Stimulated activated CD4-positive, alpha-beta T cell treated with anti-CD3 and anti-CD28 coated beads, Interleukin-2, amount 100 ng/mL, for 48 hours (primary cell): ENCODE measurements at places on chromosomes 6 and 20.

DNA sequence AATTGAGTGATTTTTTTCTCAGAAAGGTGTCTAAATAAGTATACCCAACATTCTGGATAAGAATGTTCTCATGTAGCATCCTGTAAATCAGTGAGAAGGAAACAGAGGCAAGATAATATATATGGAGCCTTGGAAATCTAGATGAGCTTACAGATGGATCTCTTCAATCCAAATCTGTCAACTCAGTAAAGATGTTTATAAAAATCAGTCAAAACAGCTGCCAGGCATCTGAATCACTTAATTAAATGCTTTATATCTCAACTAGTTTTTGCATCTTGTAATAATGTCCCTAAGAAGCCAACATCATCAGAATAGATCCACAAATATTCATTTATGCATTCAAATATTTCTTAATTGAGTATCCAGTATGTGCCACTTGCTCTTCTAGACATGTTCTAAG is 300.2 kb downstream of the KHDC1L start:
- DNase-seq, result no peak

- DNase-seq, result peak; percentile 59
Measured at GRCh38 chr20:63183422-63184146, 32.3 kb downstream of the YTHDF1 start.

GRCh38 chr6:42250274-42250931 is 32.7 kb upstream of the MRPS10 start:
- no peak for DNase-seq

DNA sequence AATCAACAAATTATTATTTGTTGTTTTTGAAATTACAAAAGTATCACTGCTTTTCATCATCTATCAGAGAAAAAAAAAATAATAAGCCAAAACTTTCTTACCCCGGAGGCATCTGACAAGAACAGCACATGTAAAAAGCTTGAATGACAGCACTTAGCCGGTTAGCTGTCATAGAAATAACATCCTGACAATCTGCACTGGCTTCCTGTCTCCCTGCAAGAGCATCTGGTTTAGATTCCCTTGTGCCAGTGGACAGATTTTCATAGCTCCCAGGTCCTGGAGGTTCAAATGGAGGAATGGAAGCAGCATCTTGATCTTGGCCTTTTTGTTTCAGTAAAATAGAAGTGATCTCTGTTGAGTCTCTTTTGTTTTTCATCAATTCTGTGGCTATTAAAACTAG is 74.8 kb downstream of the HACE1 start:
- DNase-seq, result no peak

- no peak for DNase-seq
Measured at GRCh38 chr6:54624779-54625178, 221.8 kb upstream of the FAM83B start.

GRCh38 chr6:25035512-25036435 is 100.0 kb upstream of the RIPOR2 start:
- no peak for DNase-seq

DNA sequence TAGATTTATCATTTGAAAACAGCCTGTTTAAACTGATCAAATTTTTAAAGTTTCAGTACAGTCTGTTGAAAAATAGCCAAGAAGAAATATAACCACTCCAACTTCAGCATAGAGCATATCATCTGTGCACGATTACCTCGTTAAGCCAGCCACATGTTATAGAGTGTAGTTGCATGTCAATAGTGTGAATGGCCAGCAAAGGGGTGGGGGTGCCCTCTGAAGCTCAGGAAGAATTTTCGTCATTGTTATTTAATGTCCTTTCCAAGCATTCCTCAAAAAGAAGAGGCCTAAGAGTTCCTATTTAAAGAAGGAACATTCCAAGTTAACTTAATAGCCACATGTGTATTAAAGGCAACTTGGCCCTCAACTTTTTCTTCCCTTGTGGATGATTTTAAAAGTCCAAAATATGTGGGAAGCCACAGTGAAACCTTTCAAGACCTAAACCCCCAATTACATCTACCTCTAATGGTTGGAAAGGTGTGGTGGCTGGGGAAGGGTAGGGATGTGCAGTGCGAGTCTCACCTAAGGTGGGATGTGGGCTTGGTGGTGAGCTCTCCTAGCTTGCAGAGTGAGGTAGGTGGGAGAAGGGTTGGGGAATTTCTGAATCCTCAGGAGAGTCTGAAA is 1.8 kb upstream of the CCN2 start:
- DNase-seq, result no peak

DNA sequence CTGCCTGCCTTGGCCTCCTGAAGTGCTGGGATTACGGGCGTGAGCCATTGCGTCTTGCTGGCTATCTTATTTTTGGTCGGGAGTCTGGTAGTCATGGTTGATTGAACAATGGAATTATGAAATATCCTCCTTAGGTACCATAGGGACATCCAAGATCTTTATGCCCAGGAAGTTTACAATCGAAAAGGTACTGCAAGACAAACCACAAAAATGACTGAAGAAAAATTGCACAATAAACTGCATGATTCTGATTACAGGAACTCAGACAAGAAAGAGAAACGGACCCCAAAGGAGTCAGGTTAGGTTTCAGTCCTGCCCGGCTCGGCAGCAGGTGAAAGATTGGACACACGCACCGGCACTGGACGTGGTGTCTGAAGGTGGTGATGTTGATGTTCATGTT is 5.3 kb downstream of the SLC26A8 start:
- no peak for DNase-seq

GRCh38 chr6:37302086-37302686 is 44.2 kb upstream of the TMEM217 start:
- no peak for DNase-seq

GRCh38 chr20:64065974-64066343 is 3.0 kb downstream of the TCEA2 start:
- DNase-seq, result peak; percentile 42

DNA sequence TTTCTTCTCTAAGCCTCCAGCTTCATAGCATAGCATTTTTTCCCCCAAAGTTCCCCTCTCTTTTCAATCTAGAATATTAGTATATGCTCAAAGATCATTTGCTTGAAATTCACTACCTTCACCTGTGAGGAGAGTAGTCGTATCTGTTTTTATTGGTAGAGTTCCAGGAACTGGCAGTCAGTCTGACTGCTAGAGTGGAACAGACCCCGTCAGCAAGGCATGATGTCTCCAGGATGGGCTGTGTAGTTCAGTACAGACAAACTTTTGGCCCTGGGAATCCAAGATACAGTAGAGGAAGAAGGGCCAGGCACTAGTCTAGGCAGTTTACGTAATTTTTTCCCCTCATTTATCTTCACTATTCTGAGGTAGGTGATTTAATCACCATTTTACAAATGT is 29.1 kb downstream of the RALY start:
- no peak for DNase-seq

- no peak for DNase-seq
Measured at GRCh38 chr6:43096451-43097097, 20.5 kb downstream of the PTK7 start.

DNA sequence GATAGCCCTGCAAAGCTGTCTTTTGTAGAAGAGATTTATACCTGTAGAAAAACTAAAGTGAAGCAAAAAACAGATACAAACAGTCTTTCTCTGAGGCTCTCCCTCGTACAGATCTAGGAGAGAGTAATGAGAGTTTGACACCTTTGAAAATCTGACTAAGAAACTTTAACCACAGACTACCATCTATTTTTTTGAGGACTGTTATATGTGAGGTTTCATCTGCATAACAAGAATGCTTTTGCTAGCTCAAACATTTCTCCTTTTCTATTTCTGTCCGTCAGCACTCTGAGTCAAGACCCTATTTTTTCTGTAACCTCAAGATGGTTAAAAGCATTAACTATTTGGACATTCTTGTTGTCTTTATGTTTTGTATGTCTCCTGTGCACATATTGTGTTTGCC is 193.0 kb downstream of the BTBD3 start:
- no peak for DNase-seq

DNA sequence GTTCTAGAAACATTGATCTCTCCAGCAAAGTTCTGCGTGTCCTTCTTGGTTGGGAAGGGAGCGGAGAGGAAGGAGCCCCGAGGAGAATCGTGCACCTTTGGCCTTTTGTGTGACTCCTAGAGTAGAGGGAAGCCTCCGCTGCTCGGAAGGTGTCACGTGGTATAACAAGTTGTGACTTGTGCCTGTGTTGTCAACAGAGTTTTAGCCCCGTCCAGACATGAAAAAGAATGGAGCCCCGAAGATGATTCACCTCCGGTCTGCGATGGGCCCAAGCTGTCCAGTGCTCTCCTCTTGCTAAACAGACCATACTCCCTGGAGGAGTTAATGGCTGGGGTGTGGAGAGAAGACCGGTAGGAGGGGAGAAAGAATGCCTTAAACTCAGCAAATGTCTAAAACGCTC is 7.0 kb downstream of the EYA2 start:
- DNase-seq, result no peak
